ENCODE measurements at places on chromosomes 5 and 9.

DNA sequence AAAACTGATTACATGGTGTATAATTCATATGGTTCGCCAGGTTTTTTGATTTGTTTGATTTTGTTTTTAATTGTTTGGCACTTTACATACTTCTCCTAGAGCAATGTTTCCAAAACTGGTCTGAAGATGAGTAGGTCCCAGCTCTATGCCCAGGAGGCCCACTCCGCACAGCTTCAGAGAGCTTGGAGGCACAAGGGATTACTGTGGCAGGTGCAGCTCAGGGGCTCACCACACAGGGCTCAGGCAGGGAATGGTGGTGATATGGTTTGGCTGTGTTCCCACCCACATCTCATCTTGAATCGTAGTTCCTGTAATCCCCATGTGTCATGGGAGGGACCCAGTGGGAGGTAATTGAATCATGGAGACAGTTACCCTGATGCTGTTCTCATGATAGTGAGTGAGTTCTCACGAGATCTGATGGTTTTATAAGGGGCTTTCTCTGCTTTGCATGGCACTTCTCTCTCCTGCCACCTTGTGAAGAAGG is 296.6 kb downstream of the MED10 start:
- DNase-seq, result no peak

DNA sequence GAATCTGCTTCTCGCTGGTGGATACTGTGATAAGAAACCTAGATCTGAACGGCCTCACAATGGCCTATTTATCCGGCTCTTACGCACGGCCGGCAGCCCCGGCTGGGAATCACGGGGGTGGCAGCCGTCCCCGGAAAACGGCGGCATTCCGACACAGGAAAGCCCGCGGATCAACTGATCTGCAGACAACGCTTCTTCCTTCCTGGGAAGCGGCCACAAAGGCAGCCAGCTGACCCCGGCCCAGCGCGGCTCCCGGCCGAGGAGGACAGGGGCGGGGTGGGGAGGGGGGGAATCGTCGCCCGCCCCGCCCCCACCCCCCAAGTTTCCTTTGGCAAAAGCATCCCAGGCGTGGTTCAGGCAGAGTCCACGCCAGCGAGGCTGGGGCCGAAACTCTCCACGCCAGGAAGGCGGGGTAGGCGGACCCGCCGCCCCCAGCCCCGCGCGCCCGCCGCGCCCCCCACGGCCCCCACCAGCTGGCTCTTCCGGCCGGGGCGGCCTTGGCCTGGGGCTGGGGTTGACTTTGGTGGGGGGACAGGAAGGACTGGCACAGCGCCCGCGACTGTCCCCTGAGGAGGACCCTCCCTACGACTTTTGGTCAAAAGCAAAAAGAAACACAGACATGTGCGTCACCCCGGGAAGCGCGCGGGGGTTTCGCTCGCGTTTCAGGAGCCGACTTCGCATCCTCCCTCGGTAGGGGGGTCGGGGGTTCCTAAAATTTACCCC is 247.7 kb upstream of the ANKRD55 start:
- no peak for DNase-seq

DNA sequence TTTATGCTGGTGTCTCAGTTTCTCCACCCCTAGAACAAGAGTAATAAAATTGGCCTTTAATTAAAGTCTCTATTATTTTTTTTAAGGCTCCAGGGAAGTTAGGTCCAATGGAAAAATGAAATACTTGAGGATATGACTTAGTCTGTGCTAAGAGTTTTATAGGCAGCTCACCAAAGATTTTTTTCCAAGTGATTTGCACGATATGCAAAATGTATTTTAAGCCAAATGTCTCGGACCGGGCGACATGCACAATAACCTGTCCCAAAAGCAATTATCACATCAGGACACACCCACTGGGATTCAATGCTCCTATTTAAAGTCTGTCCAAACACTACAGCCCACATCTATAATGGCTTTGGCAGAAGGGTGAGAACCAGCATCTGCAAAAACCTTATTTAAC is 136.1 kb upstream of the ANKH start:
- DNase-seq, result no peak

DNA sequence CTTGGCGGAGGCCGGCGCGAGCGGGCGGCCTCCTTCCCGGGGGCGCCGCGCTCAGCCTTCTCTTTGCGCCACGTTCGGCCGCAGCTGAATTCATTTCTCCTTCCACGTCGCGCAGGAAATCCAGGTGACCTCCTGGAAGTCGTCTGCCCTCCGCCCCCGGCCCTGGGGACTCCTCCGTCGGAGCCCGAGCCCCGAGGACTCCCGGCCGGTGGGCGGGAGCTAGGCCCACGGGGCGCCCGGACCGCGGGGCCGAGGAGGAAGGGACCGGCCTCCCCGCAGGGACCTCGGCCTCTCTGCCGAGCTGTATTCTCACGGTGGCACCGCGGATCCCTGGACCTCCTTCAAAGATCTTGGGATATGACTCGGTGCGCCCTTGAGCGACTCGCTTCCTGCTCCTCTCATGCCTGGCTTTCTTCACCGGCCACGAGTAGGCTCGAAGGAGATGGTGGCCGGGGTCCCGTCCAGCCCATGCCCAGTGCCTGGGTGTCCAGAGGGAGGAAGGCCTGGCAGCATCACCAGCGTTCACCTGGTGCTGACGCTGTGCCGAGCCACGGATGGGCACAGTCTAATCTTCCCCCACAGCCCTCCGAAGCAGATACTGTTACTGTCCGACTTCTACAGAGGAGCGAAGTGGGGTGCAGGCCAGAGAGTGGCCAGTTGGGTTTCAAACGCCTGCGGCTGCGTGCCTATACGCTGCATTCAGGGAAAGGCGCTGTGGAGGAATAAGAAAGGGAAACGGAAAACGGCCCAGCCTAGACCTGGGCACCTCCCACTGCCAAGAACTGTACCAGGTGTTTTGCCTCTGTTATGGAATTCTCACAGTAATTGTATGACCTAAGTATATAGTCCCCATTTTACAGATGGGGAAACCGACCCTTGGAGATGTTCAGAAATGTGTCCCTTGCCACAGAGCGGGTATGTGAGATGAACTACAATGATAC is 47.3 kb downstream of the PAX5 start:
- DNase-seq, result no peak

DNA sequence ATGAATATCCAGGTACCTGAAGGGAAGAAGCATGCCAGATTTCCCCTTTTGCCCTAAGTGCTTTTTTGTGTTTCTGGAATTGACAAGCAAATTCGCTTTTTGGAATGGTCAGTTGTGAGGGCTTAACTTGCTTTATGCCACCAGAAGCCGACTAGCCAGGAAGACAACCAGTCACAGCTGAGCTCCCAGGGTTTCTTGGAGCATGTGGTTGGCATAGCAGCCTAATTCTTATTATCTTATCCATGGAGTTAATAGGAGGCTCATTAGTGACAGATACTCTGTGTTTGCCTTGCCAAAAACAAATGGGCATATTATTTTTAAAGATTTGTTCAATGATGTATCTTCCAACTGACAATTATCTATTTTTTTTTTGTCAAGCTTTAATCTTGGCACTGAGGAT is 500.7 kb downstream of the PTPRD start:
- DNase-seq, result no peak

- DNase-seq, result no peak
Measured at GRCh38 chr5:136724161-136724560, 358.8 kb upstream of the TRPC7 start.

DNA sequence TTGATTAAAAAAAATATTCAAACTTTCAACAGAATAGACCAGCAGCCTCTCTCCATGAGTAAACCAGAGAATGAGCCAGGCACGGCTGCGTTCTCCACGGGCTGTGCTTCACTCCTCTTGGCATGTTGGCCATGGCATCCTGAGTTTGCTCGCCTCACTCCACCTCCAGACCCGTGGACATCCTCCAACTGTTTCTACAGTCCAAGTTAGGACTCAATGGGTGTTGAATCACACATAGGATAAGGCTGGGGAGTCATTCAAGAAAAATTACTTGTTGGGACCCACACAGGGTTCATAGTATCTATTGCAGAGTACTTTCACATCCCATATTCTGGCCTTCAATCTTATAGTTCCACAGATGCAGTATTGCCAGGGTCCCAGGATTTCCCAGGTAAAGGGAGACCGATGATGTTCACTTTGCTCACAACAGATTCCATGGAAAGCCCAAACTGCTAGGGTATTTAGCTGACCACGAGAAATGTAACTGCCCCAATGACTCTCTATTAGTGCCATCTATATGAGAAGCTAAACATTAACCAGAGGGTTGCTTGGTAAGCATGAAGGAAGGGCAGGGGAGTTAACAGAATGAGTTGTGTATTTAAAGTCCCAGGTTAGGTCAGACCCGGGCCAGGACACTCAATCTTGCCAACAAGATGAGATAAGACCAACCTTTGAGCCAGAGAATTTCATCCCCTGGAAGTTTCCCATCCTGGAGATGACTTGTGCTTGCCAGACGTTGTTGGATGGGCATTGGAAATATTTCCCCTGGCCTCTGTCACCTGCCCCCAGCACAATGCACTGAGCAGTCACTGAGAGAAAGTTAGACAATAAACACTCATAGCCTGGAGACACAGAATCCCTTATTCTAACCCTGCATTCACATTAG is 19.7 kb upstream of the GDA start:
- no peak for DNase-seq

- DNase-seq, result peak; percentile 1
Measured at GRCh38 chr9:98315551-98316060, 60.2 kb upstream of the TBC1D2 start.

DNA sequence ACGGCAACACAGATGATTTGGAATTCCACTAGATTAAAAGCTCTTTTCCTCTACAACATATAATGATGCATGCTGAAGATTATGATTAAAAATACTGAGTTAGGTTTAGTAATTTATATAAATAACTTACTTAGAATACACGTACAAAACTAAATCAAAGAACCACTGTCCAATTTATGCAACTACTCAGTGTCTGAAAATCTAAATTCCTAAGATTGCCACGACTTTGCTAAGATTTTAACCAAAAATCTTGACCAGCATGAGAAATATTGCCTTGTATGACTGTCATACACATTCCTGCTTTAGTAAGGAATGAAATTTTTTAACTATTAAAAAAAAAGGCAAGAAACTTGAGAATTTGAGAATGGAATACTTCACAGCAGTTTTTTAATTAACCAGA is 292.4 kb downstream of the ZNF608 start:
- DNase-seq, result no peak
